ENCODE measurements at places on chromosomes 3 and 15.

GRCh38 chr15:55902981-55903380 is 90.4 kb downstream of the NEDD4 start:
- DNase-seq: no peak

DNA sequence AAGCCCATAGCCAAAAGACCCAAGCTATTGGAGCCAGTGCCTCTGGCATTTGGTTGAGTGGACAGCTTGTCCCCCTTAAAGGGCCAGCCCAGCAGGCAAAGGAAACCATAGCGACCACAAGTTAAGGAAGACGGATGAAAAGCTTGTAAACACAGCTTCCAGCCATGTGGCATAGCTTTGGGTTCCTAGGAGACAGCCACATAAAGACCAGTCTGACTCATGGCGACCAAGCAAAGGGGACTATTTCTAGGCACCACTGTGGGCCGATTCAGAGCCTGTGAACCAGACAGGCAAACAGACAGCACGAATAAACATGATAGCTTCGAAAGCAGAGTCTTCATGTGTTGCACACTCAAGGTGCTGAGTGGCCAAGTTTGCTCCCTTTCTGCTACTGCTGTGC is 30.5 kb upstream of the SRGAP3 start:
- no peak for DNase-seq

DNA sequence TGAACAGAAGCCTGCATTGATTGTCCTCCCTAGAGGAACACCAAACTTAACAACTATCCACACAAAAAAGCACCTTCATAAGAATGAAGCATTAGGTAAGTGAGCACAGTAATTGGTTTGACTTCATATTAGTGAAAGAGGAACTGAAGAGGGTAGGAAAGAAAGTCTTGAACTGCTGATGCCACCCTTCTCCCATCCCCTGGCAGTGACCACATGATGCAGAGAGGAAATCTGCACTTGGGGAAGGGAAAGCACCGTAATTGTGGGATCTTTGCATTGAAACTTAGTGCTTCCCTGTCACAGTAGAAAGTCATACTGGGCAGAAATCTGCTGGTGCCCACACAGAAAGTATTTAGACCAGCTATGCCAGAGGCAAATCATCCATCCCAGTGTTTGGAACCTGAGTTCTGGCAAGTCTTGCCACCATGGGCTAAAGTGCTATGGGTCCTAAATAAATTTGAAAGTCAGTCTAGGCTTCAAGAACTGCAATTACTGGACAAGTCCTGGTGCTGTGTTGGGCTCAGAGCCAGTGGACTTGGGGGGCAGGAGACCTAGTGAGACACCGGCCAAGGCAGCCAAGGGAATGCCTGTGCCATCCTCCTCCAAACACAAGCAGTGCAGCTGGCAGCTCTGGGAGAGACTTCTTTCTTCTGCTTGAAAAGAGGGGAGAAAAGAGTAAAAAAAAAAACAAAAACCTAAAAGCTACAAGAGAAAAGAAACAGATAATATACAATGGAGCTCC is 63.6 kb downstream of the SLC15A2 start:
- no peak for DNase-seq

DNA sequence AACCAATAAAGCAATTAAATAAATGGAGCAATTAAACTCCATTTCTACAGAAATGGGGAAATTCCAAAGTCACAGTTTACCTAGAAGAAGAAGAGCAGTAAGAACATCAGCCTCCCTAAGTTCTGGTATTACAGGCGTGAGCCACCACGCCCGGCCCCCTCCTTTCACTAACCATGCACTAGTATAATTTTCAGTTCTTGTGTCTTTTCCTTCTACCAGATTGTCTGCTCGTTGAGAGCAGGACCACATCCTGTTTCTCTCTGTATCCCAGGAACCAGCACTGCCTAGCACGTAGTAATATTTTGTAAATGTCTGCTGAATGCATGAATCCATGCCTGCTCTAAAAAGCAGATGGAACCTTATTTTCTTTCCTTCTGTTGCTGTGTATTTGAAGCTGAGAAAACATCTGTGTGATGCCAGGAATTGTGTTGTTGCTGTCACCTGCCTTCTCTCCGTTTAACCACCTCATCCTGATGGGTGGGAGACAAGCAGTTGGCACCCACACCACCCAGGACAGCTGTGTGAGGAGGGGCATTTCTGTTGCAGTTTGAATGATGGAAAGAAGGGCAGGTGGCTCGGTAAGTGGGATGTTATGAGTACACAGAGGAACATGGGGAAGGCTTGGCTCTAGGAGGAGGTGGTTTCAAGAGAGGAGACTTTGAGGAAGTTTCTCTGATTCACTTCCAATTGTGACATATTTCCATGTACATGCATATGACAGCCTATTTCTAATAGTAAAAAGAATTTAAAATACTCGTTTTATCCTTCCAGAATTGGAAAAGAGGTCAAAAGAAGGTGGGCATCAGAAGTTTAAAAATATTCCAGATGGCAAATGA is 30.1 kb downstream of the PXYLP1 start:
- DNase-seq: no peak

DNA sequence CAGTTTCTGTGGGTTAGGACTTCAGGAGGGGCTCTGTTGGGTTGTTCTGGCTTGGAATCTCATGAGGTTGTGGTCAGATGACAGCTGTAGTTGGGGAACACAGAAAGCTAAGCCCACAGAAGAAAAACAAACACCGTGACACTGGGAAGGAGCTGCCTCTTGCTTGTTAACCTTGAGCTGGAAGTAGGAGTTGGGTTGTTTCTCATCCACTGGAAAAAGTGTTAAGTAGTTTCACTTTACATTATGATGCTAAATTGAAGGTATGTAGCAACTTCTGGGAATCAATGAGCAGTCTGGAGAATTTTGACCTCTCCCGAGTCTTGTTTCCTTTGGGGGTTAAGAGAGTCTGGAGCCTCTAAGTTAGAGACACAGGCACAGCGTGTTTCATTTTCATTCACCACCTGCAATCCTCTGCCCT is 20.4 kb downstream of the HACD3 start:
- no peak for DNase-seq

DNA sequence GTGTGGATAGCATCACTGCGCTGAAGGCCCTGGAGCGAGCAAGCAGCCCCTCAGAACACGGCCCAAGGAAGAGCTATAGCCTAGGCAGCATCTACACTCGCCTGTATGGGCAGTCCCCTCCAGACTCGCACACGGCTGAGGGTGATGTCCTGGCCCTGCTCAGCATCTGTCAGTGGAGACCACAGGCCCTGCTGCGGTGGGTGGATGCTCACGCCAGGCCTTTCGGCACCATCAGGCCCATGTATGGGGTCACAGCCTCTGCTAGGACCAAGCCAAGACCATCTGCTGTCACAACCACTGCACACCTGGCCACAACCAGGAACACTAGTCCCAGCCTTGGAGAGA is 20.5 kb downstream of the ATRIP start:
- no peak for DNase-seq

GRCh38 chr3:128378631-128379347 is 87.9 kb downstream of the DNAJB8 start:
- DNase-seq: no peak
